SJSA1 (cell line): ENCODE measurements at places on chromosomes 11 and 22.

DNA sequence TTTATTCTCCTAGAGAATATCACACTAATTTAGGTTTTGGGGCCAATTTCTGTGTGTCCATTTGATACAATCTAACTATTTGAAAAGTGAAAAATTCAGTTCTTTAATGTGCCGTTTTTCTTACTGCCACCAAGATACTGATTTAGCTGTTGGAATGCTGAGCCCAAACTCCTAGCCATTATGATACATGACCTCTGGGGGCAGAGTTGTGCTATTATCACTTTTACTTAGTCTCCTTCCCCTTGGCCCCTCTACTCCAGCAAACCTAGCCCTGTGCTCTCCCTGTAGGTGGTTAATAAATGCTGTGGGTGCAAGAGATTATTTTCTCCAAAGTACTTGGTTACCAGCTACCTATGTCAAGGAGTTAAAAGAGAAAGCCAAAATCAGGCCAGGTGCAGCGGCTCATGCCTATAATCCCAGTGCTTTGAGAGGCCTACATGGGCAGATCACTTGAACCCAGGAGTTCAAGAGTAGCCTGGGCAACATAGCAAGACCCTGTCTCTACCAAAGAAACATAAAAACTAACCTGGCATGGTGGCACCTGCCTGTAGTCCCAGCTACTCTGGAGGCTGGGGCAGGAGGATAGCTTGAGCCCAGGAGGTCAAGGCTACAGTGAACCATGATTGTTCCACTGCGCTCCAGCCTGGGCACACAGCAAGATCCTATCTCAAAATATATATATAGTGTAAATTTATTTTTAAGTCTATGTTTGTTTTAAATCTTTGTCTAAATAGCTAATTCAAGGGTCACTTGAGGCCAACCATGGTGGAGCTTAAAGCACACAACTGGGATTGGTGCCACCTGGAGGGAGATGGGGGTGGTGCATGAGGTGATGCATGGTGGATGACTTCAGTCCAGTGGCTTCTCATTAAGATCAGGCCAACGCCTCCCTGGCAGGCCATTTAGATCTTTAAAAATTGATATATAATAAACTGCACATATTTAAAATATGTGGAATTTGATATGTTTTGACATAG is 193.2 kb upstream of the PLET1 start:
- DNase-seq, result peak; percentile 41

DNA sequence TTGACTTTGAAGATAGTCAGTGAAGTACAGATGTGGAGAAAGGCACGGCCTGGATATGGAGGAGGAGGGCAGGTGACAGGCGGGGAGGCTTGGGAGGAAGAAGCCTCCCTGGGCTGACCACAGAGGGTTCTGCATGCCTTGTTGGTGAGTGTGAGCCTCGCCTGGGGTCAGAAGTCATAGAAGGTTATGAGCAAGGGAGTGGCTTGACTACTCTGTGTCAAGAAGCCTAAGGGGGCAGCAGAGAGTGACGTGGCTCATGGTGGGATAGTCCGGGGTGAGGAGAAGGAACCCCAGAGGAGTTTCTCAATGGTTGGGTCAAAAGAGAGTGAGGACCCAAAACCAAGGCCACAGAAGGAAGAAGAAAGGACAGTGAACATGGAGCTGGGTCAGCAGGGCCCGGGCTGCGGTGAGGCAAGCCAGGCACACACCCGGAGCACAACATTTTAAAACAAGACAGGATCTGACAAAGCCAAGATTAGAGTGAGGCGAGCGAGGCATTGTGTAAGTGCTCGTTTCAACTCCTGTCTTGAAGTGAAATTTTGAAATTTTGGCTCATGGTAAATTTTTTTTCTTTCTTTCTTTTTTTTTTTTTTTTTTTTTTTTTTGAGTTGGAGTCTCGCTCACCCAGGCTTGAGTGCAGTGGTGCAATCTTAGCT is 31.9 kb downstream of the PDGFB start:
- DNase-seq, result no peak

DNA sequence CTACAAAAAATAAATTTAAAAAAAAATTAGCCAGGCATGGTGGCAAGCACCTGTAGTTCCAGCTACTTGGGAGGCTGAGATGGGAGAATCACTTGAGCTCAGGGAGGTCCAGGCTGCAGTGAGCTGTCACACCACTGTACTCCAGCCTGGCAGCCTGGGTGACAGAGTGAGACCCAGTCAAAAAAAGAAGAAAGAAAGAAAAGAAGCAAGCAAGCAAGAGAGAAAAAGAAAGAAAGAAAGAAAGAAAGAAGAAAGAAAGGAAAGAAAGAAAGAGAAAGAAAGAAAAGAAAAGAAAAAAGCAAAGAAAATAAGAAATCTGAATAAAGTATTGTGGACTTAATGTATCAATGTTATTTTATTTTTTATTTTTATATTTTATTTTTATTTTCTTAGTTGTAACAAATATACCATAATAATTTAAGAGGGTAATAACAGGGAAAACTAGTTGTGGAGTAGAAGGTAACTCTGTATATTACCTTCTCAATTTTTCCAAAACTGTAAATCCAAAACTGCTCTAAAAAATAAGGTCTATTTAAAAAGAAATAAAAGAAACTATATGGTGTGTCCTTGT is 1.1 kb upstream of the ZNF215 start:
- no peak for DNase-seq

DNA sequence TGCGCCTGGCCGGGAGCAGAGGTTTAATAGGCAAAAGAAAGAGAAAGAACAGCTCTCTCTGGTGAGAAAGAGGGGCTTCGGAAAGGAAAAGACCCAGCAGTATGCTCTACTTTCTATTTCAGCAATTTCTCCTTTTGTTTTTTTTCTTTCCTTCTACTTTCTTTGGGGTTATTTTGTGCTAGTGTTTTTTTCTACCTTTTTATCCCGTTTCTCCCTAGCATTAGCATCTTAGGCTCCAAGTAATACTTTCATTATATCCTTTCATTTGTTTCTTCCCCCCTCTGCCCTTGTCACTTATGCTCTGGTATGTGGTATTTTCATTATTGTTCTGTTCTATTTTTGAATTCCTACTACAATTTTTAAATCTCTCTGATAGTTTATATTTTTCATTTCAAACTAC is 4.5 kb downstream of the SNU13 start:
- no peak for DNase-seq
